ENCODE measurements at places on chromosomes 7 and 10.

GRCh38 chr10:72550239-72550638, 75.6 kb downstream of the MICU1 start:
- DNase-seq: no peak

DNA sequence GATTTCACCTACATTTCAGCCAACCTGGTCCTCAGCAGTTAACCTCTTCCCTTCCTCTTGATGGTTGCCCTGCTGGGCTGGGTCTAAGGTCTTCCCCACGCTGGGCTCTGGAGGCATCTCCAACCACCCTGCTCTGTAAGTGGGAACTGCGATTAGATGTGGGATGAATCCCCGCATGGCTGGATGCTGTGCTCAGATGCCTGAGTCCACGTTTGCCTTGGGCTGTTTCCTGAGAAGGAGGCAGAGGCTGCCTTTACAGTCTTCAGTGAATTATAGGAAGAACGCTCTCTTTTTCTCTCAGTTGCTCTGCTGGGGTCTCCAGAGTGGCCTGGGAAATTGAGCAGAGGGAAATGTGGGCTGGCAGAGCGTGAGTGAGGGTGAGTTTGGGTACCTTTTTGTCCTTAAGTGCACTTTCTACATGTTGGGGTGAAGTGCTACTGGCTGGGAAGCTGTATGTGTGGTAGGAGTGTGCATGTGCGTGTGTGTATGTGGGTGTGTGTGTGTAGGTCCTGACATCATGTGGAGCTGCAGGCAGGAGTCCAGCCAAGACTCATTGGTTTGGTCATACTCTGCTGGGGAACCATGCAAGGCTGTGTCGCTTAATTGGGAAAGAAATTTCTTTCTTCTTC, 1.5 kb downstream of the GIMAP8 start:
- DNase-seq: peak; percentile 46

DNA sequence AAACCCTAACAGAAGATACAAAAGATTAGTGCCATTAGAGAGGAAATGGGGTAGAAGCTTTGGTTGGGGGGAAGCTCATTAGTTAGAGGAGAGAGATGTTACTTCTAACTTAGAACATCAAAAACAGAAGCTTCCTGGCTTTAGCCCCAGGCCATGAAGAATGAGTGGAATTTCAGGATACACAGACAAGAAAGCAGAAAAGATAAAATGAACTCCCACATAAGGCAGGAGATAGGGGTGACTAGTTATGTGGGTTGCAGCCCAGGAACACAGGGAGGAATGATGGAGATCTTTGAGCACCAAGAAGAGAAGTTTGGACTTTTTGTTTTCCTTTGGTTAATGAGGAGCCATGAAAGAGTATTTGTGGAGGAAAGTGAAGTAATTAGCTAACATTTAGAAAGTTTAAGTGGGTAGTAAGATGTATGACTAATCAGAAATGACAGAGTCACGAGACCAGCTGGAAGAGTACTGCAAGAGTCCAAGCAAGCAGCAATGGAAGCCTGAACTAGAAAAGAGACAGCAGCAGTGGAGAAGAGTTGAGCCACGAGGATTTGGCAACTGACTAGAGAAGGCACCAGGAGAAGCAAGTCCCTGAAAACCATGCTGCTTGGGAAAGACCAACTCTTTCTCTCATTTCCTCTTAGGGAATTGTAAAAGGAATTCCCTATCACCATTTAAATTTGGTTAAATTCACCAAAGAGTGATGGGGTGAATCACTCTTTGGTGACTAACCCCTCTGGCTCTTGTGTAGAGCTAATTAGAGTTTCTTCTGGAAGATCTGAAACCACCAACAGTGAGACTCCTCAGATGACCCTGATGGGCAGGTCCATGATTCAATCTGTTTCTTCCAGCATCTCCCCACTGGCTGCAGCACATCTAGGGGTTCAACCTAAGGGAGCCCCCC, 131.9 kb downstream of the KCNMA1 start:
- no peak for DNase-seq

DNA sequence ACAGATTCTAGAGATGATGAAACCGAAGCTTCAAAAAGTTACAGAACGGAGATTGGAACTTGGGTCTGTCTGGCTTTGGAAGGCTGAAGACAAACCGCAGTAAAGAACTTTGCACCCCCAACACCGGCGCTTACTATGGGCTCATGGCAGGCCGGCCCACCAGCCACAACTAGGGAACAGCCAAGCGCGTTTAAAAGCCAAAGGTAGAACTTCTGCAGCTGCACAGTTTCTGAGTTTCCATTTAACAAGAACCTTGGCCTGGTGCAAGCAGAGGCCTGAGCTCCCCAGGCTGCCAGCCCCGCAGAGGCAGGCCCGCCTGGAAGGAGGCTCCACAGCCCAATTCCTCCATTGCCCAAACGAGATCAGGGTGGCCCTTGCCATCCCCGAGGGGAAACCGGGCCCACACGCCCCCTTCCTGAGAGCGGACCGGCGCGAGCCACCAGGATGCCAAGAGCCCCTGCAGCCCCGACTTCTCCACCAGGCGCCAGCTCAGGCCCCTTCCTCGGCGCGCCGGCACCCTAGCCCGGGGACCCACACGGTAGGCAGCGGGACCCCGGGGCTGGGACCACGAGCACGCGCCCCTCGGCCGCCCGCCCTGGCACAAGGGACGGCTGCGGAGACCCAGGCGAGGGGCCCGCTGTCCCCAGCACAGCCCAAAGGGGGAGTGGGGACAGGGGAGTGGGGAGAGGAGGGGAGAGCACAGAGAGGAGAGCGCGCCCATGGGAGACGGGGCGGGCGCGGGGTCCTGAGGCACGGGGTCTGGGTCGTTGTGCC, 566 bp downstream of the MAD1L1 start:
- no peak for DNase-seq

DNA sequence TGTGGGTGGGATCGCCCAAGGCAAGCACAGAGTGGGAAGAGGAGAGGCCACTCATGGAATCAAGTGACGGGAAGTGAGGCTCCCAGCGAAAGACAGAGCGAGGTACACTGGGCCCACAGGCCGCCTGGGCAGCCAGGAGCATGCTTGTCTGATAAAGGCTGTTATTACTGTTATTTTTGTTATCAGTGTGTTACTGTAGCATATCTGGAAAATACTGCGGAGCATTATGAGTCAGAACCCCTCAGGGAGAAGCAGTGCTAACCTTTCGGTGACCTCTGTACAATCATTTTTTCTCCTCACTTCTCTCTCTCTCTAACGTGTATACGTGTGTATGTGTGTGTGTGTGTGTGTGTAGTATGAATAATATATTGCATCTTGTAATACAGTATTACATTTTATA, 3.8 kb upstream of the TCERG1L start:
- no peak for DNase-seq

DNA sequence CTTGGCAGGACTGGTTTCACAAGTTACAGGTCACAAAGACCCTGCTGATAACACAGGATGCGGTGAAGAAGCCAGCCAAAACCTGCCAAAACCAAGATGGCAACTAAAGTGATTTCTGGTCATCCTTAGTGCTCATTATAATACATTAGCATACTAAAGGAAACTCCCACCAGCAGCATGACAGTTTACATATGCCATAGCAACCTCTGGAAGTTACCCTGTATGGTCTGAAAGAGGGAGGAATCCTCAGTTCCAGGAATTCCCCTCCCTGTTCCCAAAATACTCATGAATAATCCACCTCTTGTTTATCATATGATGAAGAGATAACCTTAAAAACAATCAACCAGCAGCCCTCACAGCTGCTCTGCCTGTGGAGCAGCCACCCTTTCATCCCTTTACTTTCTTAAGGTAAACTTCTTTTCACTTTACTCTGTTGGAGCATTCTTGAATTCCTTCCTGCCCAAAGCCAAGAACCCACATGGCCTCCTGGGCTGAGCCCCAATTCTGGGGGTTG, 21.9 kb downstream of the DPY19L1 start:
- DNase-seq: no peak

DNA sequence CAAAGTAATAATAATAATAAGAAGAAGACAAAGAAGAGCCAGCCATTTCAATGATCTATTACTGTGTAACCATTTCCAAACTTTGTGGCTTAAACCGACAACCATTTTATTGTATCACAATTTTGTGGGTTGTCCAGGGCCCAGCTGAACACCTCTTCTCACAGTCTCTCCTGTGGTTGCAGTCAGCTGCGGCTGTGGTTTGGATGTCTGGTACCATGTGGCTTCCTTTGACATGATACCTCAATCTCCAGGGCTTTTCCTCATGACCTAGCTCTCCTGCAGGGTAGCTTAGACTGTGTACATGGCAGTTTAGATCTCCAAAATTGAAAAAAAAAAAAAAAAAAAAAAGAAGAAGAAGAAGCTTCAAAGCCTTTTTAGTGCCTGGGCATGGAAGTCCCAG, 72.6 kb upstream of the NFKB2 start:
- DNase-seq: peak; percentile 44

- DNase-seq: no peak
Observed at GRCh38 chr7:25759286-25759685, 392.7 kb upstream of the NFE2L3 start.

GRCh38 chr10:102779680-102780526, 36.2 kb downstream of the WBP1L start:
- no peak for DNase-seq

- peak; percentile 27 for DNase-seq
Observed at GRCh38 chr7:816751-817671, 15.3 kb upstream of the SUN1 start.

- no peak for DNase-seq
Observed at GRCh38 chr7:129702761-129703338, 91.3 kb downstream of the NRF1 start.

GRCh38 chr7:148241700-148242293, 348.8 kb upstream of the C7orf33 start:
- no peak for DNase-seq

GRCh38 chr7:149823191-149823630, 15.0 kb upstream of the ZNF862 start:
- no peak for DNase-seq

- no peak for DNase-seq
Observed at GRCh38 chr7:27883696-27884095, 143.7 kb downstream of the TAX1BP1 start.

Measured in CD4-positive, alpha-beta T cell treated with Interferon alpha-2 for 1 hour (primary cell).